T-helper 17 cell (primary cell): ENCODE measurements at places on chromosomes 5 and 9.

DNA sequence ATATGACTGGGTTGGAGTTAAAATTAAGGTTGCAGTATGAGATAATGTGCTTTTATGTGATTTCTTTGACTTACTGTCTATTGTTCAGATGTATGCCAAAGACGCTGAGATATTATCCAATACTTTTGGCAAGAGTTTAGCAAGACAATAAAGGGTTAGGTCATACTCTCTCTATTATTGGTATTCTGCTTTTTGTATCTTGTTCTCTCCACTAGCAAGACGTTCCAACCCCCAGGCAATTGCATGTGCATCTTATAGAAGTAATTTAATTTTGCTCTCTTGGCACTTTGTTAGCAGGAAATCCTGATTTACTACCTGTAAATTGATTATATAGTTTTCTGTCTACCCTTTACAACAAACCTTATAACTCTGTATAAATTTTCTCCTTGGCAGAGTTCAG, 1093.6 kb downstream of the CDH9 start:
- DNase-seq, result no peak

- DNase-seq, result no peak
Measured at GRCh38 chr9:110579862-110580219, 300 bp upstream of the SVEP1 start.

DNA sequence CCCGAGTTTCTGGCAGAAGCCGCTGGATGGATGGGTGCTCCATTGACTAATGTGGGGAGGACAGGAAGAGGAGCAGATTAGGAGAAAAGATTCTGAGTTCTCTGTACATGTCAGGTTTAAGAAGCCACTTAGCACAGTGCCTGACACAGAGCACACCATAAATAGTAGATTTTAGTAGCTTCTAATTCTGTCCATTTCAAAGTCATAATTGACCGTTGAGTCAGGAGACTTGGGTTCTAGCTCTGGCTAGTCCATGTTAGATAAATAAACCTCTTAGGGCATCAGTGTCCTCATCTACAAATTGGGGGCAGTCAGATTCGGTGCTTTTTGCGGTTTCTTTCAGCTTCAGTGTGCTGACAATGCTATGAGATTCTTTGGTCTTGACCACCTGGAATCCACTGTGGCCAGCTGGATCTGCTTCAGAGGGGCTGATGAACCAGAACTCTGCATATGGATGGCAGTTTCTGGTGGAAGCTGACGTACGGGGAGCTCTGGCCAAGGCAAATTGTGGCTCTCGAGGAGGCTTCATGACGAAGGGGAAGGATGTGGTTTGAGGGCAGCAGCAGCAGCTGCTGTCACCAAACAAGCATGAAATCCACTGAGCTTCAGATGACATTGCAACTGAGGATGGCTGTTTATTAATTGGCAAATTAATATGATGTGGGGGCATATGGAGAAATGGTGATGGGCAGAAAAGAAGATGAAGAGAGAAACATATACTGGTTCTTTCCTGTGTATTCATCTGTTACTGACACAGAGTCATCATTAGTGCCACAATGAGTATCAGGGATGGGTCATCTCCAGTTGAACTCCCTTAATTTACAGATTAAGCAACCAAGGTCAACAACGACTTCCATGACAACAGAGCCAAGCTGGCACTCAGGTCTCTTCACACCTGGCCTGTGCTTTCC, 134.4 kb downstream of the AOPEP start:
- DNase-seq, result peak; percentile 51

- DNase-seq, result no peak
Measured at GRCh38 chr9:117160254-117160653, 254.6 kb downstream of the ASTN2 start.

- no peak for DNase-seq
Measured at GRCh38 chr5:77876862-77877502, 100.8 kb upstream of the TBCA start.

DNA sequence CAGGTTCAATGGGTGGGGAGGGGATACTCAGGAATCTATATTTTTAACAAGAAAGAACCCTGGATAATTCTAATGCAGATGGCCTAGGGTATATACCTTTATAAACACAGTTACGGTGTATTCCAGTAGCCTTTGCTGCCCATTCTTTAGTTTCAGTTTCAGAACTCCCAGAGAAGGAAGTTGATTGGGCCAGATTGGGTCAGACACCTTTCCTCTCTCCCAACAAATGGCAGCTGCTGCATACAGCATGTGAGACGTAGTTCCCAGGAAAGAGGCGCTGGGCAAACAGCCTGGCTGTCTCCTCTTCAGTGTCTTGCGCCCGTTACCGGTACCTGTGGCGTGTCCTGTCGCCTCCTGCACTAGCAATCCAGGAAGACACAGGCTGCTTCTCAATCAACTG, 20.4 kb downstream of the ACO1 start:
- no peak for DNase-seq
